Head of caudate nucleus (tissue), 42 donors: ENCODE measurements at places on chromosomes 16 and 17.

GRCh38 chr16:48525201-48526057, 84.6 kb downstream of the N4BP1 start:
- no peak for DNase-seq

GRCh38 chr17:562174-562573, 152.5 kb downstream of the VPS53 start:
- DNase-seq = no peak

DNA sequence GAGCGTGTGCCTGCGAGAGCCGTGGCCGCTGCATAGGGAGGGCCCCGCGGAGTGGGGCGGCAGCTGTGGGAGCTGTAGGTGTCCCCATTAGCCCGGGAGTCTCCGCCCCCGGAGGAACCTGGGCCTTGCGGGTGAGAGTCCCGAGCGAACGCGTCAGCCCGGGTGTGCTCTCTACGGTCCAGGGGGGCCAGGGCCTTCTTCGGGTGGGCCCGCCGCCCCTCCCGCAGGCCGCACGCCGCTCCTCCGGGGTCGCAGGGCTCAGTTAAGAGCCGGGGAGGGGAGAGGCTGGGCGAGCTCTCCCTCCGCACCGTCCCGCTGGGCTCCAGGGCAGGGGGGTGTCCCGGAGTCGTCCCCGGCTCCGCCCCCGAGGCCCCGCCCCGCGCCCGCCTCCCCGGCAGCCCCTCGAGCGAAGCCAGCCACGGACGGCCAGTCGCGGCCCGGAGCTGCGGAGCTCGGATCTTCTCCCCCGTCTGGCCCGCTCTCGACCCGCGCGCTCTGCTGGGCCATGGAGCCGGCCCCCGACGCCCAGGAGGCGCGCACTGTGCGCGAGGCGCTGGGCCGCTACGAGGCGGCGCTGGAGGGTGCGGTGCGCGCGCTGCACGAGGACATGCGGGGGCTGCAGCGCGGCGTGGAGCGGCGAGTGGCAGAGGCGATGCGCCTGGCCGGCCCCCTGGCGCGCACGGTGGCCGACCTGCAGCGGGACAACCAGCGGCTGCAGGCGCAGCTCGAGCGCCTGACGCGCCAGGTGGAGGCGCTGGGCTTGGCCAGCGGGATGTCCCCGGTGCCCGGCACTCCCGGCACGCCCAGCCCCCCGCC, at the start of gene SMTNL2:
Gene SMTNL2, plus strand, starts transcription at position 429 of the 816 bp plus-strand sequence. Its CDS starts 77 bp downstream, at position 506.
- DNase-seq = no peak

DNA sequence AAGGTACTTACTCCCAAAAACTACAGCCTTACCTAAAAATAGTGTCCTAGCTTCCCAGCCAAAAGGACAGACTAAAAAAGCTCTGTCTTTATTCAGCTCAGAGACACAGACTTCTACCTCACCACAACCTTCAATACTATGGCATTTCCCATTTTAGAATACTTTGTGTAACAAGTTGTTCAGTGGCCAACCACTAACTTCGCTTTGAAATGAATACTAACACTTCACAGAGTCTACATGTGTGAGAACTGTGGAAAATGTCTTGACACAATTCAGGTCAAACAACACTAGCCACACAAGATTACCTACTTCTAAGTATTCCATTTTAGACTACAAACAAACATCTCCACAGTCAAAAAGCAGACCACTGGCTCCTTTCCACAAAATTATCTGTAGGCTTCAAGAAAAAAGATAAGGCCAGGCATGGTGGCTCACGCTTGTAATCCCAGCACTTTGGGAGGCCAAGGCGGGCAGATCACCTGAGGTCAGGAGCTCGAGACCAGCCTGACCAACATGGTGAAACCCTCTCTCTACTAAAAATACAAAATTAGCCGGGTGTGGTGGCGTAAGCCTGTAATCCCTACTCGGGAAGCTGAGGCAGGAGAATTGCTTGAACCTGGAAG, 3.2 kb downstream of the HELZ start:
- DNase-seq = no peak

- DNase-seq = no peak
Measured at GRCh38 chr16:16005721-16006120, 56.3 kb downstream of the ABCC1 start.

- no peak for DNase-seq
Measured at GRCh38 chr17:76902476-76902875, 34.3 kb downstream of the MGAT5B start.

DNA sequence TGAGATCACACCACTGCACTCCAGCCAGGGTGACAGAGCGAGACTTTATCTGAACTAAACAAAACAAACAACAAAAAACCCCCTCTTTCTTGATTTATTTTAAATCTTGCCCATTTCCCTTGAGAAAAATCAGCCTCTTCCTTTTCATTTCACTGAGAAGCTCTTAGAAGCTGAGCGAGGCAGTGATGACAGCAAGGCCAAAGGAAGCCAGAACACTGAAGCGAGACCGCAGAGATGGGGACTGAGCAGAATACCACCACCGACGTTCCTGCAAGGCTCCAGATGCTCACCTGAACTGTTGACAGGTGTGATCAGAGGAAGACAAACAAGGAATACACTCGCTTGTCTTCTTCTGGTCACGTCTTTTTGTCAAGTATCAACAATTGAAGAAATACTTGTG, 30.5 kb upstream of the IRF8 start:
- no peak for DNase-seq

- DNase-seq = peak; percentile 61
Measured at GRCh38 chr16:56950881-56951771, 10.6 kb upstream of the CETP start.
